ENCODE measurements at places on chromosomes 2 and 18.
A peak's percentile ranks its signal among the peaks of the same experiment; 100 is the strongest.

DNA sequence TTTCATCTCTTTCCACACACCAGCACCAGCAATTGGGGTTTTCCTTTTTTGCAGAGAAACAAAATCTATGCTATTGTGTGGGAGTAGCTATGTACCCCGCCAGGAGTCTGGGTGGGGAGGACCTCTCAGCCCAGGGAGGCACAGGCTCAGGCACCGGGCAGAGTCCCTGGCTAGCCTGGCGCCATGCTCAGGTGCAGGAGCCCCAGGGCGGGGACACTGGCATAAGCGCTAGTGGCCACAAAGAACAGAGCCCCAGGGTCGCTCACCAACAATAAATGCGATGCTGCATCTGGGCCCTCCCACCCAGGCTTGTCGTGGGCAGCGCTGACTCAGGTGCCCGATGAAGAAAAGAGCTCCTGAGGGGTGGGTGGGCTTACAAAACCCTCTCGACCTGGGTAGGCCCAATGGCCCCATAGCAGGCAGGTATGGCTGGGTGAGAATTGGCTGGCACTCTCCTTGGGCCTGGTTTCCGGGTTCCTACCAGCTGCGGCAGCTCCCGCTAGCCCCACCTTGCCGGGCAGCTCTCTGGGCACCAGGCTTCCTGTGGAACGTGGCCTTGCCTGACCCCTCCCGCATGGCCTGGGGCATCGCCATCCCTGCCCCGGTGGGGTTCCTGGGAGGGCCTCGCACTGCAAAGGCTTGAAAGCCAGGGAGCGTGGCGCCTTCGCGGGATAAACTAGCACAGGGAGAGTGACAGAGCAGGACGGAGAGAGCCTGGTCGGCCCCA lies 31.8 kb upstream of the COL6A3 start:
- no peak for DNase-seq

DNA sequence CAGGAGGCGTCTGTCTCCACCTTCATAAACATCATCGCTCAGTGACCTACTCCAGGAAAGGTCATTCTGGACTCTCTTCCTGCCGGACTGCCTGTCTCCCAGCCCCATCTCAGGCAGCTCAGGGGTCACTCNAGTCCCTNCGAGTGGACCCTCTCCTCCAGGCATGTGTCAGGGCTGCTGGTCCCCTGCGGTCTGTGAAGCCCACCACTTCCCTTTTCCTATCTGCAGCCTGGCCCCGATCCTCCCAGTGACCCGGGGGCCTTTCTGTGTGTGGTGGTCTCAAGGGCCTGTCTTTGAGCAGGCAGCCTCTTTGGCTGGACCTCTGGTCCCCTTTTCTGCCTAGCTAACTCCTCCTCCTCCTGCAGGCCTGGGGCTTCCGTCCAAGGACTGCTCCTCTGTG lies 5.9 kb upstream of the PARD6G start:
- DNase-seq, result no peak

DNA sequence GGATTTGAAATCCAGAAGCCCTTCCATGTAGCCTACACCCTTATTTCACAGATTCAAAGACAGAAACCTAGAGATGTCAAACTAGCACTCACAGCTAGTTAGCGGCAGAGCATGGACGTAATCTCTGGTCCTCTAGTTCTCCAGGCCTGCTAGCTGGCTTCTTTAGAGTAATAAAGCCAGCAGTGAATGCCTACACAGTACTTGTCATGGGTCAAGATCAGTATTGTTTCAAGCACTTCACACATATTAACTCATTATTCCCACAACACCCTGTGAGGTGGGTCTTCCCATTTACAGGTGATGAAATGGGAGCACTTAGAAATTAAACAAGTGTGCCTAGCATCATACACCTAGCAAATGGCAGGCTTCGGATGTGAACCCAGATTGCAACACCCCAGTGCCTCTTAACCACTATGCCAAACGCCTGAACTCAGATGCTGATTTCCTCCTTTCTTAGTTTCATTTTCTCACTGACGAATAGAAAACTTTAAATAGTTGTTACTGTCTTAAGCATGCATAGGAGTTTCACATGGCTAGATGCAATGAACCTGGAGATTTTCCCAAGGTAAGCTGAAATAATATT lies 14.5 kb upstream of the ZBTB14 start:
- DNase-seq, result peak; percentile 7

- DNase-seq, result no peak
These were observed 1239.4 kb upstream of the CRIM1 start for GRCh38 chr2:35116151-35116550.

DNA sequence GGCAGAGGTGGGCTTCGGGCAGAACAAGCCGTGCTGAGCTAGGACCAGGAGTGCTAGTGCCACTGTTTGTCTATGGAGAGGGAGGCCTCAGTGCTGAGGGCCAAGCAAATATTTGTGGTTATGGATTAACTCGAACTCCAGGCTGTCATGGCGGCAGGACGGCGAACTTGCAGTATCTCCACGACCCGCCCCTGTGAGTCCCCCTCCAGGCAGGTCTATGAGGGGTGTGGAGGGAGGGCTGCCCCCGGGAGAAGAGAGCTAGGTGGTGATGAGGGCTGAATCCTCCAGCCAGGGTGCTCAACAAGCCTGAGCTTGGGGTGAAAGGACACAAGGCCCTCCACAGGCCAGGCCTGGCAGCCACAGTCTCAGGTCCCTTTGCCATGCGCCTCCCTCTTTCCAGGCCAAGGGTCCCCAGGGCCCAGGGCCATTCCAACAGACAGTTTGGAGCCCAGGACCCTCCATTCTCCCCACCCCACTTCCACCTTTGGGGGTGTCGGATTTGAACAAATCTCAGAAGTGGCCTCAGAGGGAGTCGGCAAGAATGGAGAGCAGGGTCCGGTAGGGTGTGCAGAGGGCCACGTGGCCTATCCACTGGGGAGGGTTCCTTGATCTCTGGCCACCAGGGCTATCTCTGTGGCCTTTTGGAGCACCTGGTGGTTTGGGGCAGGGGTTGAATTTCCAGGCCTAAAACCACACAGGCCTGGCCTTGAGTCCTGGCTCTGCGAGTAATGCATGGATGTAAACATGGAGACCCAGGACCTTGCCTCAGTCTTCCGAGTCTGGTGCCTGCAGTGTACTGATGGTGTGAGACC lies at the start of gene PROC:
TSS of gene PROC (plus strand) at position 128 of the 812 bp plus-strand sequence. CDS start 1,516 bp downstream, outside the sequence.
- no peak for DNase-seq

- no peak for DNase-seq
These were observed 559.7 kb downstream of the BCL11A start for GRCh38 chr2:59993726-59994125.

DNA sequence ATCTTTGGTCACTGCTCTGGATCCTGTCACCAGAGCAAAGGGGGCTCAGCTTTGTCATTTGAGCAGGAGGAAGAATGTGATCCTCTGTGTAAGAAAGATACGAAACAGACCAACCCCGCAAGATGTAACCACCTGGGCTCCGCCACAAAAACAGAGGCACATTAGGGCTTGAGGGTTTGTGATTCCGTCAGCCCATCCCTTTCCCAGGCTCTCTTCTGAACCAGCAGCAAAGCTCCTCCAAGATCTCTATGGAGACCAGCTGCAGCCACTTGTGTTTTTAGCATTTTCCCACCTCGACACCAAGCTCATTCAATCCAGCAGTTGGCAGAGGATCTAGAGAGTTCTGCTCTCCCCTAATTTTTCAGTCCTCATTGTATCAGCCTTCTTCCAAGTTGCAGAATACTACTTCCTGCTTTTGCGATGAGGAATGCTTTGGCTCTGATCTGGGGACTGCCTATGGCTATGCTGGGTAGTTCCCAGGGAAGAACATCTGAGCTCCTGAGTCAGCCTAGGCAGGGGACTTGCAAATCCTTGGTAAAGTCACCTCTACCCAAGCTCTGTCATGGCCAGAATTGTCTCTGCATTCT lies 139.6 kb upstream of the RAB12 start:
- no peak for DNase-seq

DNA sequence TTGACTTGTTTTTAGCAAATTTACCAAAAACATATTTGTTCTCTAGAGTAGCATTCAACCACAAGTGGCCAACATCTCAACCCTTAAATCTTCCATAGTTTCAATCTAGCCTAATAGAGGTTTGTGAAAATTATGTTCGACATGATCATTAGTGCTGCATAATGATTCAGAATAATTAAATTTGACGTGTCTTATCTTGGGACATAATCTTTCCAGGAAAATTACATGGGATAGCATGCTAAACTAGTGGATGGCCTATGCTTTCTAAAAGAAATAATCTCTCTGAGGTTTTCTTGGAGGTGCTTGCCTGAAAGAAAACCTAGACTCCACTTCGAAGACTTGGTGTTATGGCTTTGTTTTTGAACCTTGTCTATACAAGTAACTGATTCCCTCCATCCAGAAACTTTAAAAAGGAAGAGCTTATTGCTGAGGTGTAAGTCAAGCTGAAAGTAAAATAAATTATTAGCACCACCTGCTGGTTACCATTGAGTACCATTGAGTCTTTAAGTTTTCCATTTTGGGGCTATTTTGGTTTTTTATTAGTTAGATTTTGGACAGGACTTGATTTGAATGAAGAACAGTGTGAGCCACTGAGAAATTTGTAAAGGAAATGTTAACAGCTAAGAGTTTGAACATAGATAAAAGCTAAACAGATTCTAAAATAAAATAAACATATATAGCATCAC lies 32.7 kb downstream of the COX7A2L start:
- DNase-seq, result no peak

- no peak for DNase-seq
These were observed 29.6 kb upstream of the RNF152 start for GRCh38 chr18:61922435-61922834.

GRCh38 chr2:497770-498492 lies 179.3 kb downstream of the TMEM18 start:
- no peak for DNase-seq

DNA sequence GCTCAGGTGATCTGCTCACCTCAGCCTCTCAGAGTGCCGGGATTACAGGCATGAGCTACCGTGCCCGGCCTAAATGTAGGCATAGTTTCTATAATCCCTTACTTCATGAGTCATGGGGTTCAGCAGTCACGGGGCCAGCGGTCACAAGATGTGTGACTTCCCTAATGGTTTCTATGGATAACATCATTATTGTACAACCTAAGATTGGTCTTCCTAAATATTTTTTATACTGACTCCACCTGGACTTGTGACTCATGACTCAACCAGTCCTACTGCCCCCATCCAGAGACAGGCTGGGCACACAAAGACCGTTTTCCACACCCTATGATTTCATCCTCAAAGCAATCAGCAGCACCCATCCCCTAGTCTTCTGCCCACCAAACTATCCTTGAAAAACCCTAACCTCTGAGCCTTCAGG lies 15.9 kb downstream of the FAM210A start:
- no peak for DNase-seq

GRCh38 chr2:188303363-188304031 lies 11.8 kb downstream of the GULP1 start:
- no peak for DNase-seq

DNA sequence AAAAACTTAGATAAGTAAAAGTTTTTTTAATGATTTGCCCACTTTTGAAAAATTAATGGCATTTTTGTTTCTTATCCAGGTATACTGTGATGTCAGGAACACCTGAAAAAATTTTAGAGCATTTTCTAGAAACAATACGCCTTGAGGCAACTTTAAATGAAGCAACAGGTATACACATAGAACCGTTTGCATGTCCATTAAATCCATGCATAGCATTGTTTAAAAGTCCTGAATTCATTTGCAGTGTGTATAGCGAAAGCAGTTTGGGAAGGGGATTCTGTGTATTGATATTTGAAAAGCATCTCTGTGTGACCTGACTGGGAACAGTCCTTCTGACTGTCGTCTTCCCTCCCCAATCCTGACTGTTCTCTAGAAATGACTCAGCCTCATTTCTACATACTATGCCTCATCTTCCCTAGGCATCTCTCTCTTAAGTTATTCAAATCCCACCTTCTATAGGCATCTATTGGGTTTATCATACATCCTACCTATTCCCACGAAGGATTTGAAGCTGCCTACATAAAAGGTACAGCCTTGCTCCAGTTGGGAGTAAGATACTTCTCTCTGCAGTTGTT lies 79.2 kb upstream of the MAP3K20 start:
- no peak for DNase-seq

DNA sequence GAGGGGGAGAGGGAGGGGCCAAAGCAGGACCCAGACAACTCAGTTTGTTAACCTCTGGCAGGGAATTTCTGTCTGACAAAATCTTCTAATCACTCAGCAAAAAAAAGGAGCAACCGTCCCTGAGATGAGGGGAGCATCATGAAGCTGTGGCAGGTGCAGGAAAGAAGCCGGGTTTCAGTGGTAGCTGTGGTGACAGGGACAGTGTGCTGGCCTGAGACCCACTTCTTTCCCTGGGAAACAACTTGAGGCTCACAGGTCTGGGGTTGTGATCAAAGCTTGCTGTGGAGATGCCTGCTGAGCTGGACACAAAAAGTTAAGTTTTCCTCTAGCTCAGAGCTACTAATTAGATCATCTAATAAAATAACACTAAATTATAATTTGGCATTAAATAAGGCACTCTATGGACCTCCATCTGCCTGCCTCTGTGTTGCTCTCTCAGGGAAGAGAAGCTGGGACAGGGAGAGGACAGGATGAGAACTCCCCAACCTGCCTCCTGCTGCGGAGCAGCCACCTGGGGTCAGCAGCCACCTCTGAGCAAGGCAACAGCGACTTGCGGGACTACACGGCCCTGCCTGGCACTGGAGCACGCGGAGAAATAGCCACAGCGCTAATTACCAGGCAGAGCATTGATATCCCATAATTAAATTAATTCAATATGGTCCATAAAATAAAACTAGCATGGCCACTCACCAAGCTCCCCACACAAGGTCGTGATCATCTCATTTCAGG lies 104.6 kb upstream of the TEX51 start:
- no peak for DNase-seq

GRCh38 chr2:10161206-10161931 lies 38.8 kb downstream of the RRM2 start:
- no peak for DNase-seq

- no peak for DNase-seq
These were observed 40.9 kb upstream of the C1D start for GRCh38 chr2:68103709-68104055.

DNA sequence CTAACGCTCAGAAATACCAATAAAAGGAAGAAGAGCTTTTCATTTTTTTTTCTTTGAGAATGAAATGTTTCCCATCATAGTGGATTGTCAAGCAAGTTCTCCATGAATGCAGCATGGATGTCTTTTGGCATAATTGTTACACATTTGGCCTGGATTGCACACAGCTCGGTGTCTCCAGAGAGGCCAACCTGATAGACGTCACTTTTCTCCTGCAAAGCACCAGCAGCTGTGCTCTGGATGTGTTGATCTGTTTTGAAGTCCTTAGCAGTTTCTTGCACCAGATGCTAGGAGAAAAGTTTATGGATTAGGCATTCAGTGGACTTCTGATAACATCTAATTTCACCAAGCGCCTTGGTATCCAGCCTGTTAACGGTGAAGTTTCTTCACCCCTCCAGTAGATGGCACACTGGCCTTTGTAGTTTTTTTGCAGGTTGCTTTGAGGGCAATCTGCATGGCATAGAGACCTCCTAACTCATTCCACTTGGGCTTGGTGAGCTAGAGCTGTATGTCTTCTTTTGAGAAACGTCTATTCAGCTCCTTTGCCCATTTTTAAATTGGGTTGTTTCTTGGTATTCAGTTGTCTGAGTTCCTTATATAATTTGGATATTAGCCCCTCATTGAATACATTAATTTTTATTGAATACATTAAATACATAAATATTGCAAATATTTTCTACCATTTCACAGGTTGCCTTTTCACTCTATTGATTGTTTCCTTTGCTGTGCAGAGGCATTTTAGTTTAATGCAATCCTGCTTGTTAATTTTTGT lies 59.7 kb downstream of the PTH2R start:
- no peak for DNase-seq

All from GM18507 (cell line).